Activated CD8-positive, alpha-beta memory T cell treated with anti-CD3 and anti-CD28 coated beads for 4 hours (primary cell): ENCODE measurements at places on chromosomes 4 and X.

- no peak for DNase-seq
Measured at GRCh38 chrX:48896611-48897011, 957 bp downstream of the TIMM17B start.

- DNase-seq = no peak
Measured at GRCh38 chrX:107273795-107274194, 67.4 kb downstream of the DNAAF6 start.

GRCh38 chr4:168474660-168475320 lies 5.5 kb downstream of the DDX60L start:
- no peak for DNase-seq

DNA sequence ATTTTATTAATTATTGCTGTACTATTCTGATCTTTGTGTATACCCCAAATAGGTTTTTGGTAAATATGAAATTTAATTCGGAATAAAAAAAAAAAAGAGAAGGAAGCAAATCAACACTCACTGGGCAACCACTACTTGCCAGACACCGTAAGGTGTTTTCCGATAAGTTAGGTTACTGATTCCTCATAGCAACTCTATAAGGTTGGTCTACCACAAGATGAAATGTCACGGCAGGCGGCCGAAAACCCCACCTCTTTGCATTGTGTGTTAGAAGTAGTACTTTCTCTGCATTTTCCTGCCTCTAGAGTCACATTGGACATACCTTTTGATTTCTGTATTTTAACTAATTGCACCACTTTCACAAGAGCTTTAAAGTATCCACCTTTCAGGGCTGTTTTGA lies 44.5 kb upstream of the RASGEF1B start:
- no peak for DNase-seq

DNA sequence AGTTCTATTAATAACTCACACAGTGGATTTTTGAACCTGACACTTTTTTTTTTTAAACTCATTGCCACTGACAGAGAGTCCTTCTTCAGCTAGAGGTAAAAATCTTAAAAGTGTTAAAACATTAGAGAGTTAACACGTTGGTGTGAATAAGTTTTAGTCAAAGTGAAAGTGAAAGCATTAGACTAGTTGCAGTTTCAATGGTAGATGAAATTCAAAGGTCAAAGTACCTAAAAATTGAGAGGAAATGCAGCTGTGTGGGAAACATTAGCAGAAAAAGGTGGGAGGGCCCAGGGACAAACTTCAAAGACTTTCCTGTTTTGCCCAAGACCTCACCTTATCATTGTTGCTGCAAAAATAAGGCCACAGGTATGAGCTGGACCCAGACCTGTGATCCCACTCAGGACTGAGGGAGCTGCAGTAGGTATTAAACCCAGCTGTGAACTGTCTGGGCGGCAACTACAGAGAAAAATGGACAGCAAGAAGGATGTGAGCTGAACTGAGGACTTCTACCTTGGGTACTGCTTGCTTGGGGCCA lies 17.6 kb upstream of the GABRA4 start:
- DNase-seq = no peak

DNA sequence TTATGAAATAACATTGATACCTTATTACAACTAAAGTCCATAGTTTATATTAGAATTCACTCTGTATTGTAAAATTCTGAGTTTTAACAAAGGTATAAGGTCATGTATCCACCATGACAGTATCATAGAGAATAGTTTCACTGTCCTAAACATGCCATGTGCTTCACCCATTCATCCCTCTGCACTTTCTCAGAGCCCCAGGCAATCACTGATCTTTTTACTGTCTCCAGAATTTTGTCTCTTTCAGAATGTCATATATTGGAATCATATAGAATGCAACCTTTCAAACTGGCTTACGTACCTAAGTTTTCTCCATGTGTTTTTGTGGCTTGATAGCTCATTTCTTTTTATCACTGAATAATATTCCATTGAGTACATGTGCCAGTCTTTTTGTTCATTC lies 33.9 kb downstream of the SNCA start:
- DNase-seq = no peak

DNA sequence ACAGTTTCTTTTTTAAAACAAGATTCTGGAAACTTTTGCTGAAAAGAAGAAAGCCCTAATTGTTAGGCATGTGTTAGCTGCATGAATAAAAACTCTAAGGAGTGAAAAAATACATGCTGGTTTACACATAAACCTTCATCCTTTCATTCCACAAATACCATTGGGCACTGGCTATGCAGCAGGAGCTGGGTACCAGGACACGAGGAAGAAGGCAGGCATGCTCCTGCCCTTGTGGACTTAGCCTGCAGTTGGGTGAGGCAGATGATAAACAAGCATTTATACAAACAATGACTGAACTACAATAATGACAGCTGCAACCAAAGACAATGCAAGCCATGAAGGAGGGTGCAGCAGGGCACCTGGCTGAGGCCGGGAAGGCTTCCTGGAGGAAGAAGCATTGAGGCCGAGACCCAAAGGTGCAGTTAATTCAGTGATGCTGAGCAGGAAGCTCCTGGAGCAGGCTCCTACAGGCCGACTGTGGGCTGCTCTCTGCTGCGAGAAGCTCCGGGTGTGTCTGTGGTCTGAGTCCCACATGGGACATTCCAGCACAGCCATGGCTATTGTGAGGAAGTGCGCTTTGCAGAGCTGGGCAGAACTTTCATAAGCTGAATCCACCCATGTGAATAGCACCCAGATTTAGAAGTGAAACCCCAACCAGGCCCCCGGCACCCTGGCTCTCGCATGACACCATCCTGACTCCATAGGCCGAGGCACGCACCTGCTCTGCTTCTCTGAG lies 44.0 kb upstream of the MXD4 start:
- no peak for DNase-seq

DNA sequence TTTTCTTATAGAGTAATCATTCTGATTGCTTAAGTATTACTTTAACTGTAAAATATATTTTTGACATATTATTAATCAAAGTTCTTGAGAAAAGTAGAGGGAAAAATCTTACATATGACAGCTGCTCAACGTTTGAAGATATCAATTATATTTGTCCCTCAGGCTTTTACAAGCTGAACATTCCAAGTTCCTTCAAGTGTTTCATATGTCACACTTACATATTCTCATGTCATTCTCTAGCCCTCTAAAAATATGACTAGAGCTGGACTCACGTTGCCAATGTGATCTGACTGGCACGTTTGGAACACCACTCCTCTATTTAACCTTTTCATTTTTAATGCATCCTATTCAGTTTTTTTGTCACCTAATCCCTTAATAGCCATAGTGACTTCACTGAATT lies 492.9 kb downstream of the PCDH18 start:
- DNase-seq = no peak

DNA sequence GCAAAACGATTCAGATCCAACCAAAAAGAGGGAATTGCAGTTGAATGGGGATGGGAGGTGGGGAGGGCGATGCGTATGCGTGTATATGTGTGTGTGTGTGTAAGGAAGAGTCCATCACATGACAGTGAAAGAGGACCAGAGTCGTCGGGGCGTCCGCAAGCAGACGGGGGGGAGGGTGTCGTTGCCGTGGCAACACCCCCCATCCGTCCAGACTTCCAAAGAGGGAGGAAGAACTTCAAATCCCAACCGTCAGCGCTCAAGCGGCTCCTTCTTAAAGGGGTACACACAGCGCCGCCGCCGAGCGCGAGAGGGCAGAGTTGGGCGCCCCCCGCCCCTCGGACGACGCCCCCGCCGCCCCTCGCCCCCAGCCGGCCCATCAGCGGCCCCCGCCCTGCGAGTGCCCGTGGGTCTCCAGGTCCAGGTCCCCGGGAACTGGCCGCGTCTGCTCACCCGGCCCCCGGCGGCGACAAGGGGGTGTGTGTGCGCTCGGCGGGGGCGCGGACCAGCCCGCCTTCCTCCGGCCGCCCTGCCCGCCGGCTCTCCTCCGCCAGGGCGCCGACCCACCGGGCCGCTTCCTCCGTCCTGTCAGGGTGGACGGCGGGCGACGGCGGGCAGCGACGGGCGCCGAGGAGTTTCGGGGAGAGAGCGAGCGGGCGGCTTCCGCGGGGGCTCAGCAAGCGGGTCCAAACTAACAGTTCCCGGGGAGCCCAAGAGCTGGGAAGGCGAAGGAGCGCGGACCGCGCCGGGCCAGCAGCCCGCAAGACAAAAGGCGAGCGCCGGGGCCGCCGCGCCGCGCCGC lies 685 bp downstream of the LCORL start:
- DNase-seq = no peak

DNA sequence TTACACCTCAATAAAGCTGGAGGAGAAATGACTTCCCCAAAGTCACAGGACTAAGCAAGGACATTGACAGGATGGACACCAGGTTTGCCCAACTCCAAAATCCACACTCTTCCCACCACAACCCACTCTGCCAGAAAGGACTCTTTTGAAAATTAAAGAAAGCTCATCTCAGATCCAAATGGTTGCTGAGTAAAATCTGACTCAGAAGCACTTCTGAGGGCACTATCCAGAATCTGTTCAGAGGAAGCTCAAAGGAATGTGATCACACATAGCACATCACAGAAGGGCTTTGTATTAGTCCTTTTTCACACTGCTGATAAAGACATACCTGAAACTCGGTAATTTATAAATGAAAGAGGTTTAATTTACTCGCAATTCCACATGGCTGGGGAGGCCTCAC lies 155.5 kb downstream of the RAB28 start:
- no peak for DNase-seq

GRCh38 chrX:39966176-39966575 lies 131.6 kb downstream of the BCOR start:
- no peak for DNase-seq

DNA sequence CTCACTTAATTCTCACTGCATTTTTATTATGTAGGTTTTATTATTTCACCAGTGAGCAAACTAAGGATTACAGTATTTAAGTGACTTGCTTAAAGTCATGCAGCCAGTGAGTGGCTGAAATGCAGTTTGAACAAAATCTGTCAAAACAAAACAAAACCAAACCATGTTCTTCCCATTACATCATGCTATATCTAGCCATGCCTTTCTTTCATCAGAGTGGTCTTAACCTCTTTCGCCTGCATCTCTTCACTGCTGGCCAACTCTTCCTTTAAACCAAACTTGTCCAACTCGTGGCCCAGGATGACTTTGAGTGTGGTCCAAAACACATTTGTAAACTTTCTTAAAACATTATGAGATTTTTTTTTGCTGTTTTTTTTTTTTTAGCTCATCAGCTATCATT lies 223.2 kb downstream of the PCDH7 start:
- DNase-seq = no peak

DNA sequence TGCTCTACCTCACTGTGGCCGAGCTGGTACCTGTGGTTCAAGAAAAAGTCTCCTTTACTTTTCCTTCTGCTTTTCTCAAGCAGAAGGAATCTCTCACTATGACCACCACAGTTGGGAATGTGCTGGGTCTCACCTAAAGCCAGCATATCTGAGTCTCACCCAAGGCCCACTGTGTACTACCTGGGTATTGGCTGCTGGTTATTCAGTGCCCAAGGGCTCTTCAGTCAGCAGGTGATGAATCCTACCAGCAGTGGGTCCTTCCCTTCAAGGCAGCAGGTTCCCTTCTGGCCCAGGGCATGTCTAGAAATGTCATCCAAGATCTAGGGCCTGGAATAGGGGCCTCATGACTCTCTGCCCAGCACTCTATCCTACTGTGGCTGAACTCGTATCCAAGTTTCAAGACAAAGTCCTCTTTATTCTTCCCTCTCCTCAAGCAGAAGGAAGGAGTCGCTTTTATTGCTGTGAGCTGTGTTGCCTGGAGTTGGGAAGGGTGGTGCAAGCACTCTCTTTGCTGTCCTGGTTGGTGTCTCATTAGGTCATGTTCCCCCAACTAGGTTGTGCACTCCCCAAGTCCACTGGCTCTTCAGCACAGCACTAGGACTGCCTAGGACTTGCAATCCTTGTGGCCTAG lies 6.1 kb downstream of the CXCL10 start:
- no peak for DNase-seq

DNA sequence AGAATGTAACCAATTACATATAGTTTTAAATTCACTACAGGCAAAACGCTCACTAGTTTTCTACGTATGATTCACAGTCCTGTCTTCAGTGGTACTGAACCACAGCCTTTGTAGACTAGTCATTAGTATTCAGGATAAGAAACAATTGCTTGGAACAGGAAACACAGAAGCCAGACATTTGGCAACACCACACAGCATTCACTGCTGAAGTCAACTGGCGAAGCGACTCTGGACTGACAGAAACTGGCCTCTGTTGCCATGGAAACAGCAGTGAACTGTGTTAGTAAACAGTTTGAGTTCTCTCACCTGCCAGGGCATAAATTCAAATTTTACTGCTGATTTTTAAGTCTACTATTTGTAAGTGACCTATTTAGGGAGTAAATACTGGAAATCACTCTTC lies 57.6 kb downstream of the MAPK10 start:
- DNase-seq = no peak

DNA sequence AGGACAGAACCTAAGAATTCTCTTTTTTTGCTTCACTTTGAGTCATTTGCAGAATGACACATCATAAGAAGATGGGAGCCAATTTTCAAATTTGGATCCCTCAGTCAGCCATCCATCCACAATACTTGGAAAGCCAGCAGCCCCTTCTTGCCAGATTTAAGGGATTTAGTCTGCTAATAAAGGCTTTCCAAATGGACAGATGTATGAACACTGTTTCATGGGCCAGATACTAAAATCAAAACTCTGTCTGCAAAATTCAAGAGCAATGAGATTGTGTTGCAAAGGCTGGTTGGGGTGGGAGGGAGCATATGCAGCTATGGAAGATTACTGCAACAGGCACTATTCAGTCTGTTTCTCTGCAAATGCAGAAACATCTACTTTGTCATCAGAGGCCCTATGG lies 37.7 kb upstream of the KCNIP4 start:
- no peak for DNase-seq

DNA sequence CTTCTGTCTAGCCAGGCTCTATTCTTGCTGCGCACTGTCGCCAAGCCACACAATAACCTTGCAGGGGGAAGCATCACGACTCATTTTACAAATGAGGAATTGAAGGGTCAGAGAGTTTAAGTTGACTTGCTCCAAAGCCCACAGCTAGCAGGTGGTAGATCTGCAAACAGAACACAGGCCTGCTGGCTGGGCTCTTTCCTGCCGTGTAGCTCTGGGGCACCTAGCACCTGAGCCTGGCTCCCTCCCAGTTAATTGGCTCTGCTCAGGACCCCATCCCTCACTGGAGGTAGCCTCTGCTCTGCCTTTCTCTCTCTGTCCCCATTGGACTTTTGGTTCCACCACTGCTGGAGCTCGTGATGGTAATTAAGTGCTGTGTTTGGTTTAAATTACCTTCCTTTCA lies 98.5 kb downstream of the NSUN7 start:
- DNase-seq = no peak

DNA sequence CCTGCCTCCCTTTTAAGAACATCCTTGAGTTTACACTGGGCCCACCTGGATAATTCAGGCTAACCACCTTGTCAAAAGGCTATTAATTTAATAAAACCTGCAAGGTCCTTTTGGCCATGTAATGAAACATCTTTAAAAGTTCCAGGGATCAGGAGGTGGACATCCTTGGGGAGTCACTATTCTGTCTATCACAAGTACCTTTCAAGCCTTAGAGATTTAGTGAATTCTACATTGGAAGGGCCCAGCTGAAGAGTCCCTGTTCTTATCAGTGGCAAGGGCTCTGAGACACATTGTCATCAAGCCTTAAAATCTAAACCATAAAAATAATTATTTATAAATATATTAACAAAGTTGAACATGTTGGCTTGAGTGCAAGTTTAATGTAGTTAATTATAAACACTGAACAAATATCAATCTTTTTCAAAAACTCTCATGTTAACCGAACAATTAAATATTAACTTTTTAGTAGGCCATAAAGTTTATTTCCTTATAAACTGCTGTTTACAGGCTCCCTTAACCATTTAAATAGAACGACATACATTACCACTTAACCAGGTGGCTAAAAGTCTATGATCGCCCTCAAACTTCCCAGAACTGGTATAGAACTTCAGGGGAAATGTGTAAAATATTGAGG lies 104.4 kb upstream of the CBR4 start:
- DNase-seq = no peak
